ENCODE measurements at places on chromosomes 7 and 10. TPM values are rescaled to one million over a fixed set of nuclear protein-coding genes. Genes with fewer than 3 reads are reported as not detected.
A peak's percentile ranks its signal among the peaks of the same experiment; 100 is the strongest.

DNA sequence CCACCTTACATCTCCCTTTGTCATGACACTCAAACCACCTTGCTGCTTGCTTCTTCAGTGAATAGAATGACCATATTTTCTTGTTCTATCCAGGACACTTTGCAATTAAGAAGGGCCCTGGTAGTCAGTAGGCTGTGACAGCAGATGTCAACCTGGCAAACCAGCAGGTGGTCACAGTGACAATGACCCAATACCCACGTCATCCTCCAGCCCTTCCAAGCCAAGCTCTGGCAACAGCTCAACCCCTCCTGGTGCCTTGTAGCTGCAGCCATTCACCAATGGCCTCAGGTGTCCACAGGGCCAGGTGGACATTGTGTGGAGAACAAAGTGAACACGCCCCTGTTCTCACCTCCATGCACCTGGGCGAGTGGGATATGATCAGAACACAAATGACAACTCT lies 87.6 kb upstream of the MACROH2A2 start:
- no peak for DNase-seq

DNA sequence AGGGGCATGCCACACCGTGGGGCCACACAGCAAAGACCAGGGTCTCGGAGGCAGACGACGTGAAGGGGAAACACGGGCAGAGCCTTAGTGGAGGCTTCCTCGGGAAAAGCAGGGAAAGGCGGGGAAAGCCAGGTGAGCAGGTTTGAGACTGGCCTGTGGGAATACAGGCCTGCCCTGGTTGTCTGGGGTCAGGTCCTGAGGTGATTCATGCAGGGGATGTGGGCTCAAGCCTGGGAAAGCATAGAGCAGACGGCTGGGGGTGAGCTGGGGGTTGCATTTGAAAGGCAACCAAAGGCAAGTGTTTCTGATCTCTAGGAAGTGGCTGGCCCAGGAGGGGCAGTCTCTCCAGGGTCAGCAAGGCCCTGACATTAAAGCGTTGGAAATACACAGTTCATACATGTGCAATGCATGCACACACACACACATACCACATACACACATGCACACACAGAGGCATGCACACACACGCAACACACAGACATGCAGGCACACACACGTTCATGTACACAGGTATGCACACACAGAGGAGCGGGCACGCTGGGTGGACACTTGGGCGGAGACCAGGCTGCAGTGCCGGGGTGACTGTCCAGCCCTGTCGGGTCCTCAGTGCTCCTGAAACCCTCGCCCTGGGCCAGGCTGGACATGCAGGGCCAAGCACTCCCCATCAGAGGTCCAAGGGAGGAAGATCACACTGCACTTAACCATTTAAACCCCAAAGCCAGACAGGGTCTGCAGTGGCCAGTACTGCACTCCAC lies 51.8 kb downstream of the DPYSL4 start:
- DNase-seq: no peak

- no peak for DNase-seq
These were observed 39.1 kb downstream of the PODXL start for GRCh38 chr7:131517218-131517923.

- no peak for DNase-seq
These were observed 11.9 kb downstream of the MYPN start for GRCh38 chr10:68121020-68121743.

DNA sequence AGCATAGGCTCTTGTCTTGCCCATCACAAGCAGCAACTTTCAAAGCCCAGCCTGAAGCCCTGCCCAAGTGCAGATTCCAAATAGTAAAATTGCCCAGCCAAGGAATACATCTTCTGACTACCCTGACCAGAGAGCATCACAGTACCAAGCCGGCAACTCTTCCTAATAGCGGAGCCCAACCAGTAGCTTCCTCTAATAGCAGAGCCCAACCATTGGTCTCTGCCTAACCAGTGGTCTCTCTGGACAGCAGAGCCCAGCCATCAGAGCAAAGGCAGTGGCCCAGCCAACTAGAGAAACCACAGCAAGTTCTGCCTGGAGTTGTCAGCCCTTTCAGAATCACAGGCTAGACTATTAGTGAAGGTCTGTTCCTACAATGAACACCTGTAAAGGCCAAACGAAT lies 285.6 kb downstream of the HGF start:
- DNase-seq: peak; percentile 33

DNA sequence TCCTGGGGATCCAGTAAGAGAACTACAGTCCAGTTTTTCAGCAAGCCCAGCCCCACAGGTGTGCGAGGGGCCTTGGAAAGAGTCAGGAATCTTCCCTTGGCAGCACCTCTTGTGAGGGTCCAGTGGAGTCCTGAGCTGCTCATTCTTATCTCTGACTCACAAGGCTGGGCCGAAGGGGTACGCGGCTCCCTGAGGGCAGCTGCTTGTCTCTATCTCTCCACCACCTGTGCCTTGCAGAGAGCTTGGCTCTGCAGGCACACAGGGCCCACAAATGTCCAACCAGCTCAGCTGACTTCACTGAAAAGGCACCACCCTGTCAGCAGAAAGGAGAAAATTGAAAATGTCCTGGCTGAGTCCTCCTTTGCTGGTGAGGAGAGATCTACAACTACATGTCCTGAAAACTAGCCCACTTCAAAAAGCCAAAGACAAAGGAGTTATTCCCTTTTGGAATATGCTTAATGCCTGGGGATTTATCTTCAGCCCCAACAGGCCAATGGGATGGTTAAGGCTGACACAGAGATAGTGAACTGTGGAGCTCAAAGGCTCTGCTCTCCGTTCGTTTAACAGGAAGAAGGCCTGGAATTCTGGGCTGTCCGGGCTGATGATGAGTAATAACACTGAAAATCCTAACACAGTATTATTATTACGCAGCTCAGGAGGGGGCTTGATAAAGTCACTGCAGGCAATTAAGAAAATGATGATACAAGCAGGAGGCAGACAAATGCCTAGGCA lies 23.4 kb downstream of the UROS start:
- no peak for DNase-seq

GRCh38 chr10:45180946-45181875 lies 134.2 kb downstream of the OR13A1 start:
- DNase-seq: no peak

- DNase-seq: no peak
These were observed 9.2 kb downstream of the AKR1B1 start for GRCh38 chr7:134449680-134450079.

DNA sequence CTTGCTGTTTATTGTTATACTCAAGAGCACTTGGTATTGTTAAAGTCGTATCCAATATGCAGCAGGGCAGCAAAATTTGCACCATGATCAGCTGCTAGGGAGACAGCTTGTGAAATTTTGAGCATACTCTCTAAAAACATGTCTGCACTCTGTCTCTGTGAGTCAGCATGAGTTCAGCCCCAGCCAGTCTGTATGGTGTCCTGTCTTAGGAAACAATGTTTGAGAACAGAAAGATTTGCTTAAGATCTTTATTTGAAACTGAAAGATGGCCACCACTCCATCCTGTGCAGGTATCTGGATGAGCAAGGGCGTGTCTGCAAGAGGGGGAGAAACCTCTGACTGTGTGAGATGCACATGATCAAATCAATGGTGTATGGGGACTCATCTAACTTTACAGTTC lies 97.1 kb downstream of the GNAI1 start:
- DNase-seq: no peak

DNA sequence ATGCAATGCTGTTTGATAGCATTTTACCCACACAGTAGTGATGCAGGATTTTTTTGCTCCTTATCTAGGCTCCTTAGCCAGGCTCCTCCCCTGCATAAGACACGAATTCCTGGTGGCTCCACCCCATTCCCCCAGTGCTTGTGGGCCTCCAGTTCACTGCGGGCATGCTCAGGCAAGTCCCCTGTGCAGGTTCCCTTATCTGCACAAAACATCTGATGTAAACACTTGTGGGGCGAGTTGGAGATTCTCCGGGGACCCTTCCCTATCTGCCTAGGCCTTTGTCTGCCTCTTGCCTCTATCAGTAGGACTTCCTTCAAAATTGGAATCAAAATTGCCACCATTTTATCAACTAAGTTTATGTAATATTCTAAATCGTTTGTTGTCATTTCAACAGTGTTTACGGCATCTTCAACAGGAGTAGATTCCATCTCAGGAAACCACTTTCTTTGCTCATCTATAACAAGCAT lies 5.4 kb upstream of the STK17A start:
- no peak for DNase-seq

DNA sequence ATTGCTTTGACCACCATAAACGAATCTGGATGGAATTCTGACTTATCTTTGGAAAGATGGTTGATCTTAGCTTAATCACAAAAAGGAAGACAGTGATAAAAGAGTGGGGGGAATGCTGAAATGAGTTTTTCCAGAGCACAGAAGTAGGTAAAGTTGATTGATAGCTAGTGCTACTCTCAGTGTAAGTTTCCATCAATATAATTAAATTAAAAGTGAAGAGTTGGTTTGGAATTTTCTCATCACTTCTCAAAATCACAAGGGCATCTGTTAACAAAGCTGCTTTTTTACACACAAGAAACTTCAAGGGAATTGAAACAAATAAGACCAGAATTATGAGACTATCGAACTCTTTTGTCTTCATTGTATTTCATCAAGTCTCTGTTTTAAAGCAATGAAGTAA lies 1217.3 kb downstream of the REEP3 start:
- DNase-seq: no peak

GRCh38 chr10:96638696-96639095 lies 51.9 kb upstream of the TM9SF3 start:
- no peak for DNase-seq

GRCh38 chr10:53716156-53716555 lies 943.6 kb upstream of the MBL2 start:
- no peak for DNase-seq

DNA sequence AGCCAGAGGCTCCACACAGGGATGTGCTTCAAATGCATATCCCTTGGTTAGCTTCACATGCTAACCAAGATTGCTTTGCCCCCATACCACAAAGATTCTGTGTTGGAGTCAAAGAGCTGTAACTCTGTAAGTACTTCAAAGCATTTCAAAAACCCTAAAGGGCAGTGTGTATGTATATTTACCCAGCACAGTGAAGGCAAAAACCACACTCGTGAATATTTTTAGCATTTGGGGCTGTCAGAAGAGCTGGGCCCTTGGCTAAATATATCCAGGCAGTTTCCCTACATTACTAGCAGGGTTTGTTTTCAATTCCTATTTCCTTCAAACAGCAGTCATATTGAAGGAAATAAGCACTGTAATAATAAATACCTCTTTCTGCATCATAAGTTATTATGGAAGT lies 84.2 kb upstream of the STEAP1B start:
- DNase-seq: no peak

- no peak for DNase-seq
These were observed 1.1 kb upstream of the LARP4B start for GRCh38 chr10:932589-932988.

GRCh38 chr7:50119815-50120637 lies 27.0 kb upstream of the ZPBP start:
- DNase-seq: no peak

GRCh38 chr10:133257489-133258065 lies 19.1 kb downstream of the ADAM8 start:
- DNase-seq: no peak

DNA sequence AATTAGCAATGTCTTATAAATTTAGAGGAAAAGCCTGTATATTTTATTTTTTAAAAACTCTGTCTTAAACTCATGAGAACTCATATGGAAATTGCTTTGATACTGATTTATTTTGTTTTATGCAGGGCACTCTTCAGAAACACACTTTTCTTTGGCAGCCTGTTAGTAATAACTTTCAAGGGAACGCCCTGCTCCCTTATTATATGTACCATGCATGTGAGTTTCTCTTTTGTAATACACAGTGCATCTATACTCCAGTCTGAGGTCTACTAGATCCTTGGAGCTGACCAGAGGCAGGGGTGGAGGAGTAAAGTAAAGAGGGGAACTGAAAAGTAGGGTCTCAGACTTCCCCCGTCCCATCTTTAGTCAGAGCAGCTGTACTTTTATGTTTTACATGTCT lies 40.2 kb downstream of the GPR85 start:
- DNase-seq: no peak

DNA sequence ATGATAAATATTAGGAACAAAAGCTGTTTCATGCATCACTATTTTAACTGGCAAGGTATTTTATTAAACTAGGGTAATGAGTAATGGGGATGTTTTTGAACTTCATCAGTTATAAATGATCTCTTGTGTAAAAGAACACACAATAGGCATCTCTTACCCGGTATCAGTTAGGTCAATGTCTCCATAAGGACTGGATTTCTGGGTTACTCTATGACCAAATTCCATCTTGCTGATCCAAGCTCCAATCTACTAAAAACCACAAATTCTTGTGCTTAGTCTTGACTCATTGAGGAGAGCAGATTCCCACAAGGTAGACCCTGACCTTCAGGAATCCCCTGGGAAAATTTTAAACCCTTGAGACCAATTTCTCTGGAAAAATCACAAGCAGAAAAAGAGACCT lies 1167.7 kb downstream of the XPNPEP1 start:
- DNase-seq: no peak

GRCh38 chr7:47407821-47408674 lies 173.9 kb downstream of the TNS3 start:
- no peak for DNase-seq

- DNase-seq: no peak
These were observed 37.1 kb upstream of the DKK1 start for GRCh38 chr10:52276986-52277385.

- DNase-seq: no peak
These were observed 37.5 kb downstream of the AGAP4 start for GRCh38 chr10:45809837-45810236.

DNA sequence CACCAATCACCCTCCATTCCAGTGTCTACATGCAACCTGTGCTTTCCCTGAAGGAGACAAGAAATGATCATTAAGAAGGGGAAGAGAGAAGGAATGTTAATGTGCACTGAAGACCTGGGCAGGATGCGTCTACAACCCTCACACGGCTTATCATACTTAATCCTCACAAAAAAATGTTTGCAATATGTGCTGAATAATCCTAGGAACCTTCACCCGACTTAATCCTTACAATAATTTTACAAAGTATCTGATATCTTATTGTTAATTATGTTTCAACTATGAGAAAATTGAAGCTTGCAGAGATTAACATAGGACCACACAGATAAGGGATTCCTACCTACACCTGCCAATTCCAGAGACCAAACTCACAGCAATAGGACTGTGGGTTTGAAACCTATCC lies 145.1 kb upstream of the NOBOX start:
- no peak for DNase-seq

Gene AGBL3
- 2.5 TPM for total RNA-seq

Gene HIP1
- 18.7 TPM for total RNA-seq

Gene LRRC18
- total RNA-seq: not detected

Gene PLEKHS1
- not detected for total RNA-seq

Gene ZNF804B
- total RNA-seq: not detected

Gene INHBA
- total RNA-seq: 20.2 TPM

Gene COBL
- not detected for total RNA-seq

Measured in glomerular endothelial cell (primary cell).